ENCODE measurements at places on chromosomes 4 and X.

DNA sequence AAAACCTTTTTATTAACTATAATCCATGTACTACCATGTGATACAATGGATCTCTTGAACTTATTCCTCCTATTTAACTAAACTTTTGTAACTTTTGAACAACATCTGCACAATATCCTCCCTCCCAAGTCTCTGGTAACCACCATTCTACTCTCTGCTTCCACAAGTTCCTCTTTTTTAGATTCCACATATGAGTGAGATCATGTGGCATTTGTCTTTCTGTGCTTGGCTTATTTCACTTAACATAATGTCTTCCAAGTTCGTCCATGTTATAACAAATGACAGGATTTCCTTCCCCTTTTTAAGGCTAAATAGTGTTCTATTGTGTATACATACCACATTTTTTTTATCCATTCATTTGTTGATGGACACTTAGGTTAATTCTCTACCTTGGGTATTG lies 28.1 kb downstream of the DCAF8L1 start:
- no peak for DNase-seq

DNA sequence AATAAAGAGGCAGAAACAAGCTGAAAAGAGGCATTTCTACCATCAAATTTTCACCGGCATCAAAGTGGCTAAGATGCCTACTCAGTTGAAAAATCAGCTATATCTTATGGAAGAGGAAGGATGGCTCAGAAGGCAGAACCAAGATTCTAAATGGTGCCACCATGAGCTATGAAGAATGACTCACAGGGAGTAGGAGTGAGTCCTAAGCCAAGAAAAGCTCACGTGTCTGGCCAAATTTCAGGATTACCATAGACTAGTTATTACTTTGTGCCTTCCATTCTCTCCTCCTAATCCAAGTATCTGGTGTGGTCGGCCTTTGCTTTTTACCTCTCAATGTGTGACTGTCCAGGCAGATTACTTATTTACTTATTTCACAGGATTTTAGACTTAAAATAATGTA lies 54.8 kb downstream of the BMP3 start:
- no peak for DNase-seq

GRCh38 chr4:119679251-119679650 lies 50.6 kb upstream of the PDE5A start:
- DNase-seq, result no peak

DNA sequence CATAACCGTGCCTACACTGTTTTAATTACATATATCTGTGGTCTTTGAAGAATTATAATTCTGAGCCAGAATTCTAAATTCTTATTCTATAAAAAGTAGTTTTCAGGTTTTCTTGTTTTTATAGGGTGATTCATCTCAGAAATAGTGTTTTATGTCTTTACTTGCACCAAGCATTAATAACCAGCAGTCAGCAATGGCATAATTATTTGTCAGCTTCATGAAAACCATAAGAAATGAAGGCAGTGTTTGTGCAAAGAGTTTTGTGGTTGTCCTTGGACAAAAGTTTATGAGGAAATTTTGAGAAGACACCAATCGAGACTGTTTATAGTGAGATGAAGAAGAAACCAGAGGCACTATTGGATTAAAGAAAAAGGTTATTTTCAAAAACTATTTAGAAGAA lies 37.2 kb downstream of the EDNRA start:
- no peak for DNase-seq

- no peak for DNase-seq
These were observed 51.9 kb downstream of the ARX start for GRCh38 chrX:24963823-24964222.

DNA sequence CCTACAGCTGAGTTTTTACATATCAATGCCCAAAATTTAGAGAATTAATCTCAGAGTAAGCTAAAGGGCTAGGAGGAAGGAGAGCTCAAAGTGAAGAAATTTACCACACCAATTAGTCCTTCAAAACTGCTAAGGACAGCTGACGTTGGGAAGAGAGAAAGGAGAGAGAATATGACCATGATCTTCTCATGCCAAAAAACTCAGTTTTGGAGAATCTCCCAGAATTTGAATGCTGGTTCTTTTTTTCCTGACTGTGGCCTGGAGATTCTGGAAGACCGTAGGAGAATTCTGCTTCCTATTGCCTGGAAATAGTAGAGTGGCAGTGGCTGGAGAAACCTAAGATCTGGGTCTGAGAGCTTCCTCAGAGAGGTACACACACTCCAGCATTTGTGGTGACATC lies 834.4 kb upstream of the SLIT2 start:
- no peak for DNase-seq

- DNase-seq, result no peak
These were observed 529.6 kb upstream of the SPANXN1 start for GRCh38 chrX:144717682-144718081.

DNA sequence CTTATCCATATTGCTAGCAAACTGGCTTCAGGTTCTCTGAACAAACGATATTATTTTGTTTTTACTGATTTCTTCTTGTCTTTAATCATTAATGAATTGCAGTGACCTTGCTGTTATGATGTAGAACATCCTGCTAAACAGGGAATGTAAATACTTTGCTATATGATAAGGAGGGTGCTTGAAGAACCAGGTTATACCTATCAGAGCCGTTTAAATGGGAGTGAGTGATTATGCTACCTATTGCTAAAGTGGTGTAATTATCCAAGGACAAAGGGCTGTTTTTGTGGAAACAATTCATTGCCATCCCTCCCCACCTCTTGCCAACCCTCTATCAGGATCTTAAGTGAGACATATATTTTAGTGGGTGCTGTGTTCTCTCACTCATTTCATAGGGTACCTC lies 788.9 kb downstream of the RPA4 start:
- DNase-seq, result no peak

DNA sequence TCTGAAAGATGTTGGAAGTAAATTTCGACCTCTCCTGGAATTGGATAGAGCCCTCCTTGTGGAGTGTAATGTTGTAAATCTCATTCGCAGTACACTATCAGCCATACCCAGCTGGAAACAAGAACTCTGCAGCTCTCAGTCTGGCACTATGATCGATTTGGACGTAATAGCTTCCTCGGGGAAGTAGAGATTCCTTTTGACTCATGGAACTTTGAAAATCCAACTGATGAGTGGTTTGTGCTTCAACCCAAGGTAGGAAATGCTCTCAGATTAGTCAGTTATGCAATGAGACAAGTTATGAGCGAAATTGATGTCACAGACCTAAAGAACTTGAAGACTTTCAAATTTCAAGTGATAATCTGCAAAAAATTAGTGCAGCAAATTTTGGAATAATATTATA lies 103.9 kb downstream of the SYTL5 start:
- DNase-seq, result no peak

DNA sequence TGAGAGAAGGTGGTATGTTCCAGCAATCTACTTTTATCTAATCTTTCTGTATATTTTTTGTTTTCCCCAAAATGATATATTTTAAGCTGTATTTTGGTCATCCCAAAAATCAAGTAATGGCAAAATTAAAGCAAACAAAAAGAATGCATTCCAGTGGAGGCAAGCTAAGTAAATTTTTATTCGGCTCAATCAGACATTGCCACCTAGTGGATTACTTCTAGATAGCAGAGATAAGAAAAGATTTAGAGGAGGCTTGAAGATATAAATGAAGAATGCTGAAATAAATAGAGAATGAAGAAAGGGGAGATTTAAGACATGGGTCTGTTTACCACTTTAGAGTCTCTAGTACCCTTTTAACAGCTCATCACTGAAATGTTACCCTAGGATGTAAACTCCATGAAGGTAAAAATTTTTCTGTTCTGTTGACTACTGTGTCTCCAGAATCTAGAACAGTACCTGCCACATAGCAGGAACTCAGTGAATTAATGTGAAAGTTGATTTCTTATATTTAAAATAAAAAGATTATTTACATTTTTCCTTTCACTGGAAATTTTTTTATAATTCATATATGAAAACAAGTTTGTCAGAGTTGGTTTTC lies 110.9 kb upstream of the ANK2 start:
- no peak for DNase-seq

DNA sequence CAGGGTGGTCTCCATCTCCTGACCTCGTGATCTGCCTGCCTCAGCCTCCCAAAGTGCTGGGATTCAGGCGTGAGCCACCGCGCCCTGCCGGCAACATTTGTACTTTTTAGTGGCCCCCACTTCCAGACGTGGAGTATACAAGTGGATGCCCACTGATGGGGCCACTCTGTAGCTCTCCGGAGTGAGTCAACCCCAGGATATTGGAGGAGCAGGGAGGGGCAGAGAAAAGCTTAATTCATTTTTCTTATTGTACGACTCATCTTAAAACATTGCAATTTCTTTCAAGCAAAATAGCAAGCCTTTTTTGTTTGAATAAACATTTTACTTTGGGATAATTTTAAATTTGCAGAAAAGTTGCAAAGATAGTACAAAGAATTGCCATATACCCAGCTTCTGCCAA lies 34.6 kb downstream of the FAM9C start:
- no peak for DNase-seq

GRCh38 chrX:80098038-80098437 lies 83.5 kb downstream of the TBX22 start:
- no peak for DNase-seq

- no peak for DNase-seq
These were observed 59.2 kb upstream of the PARM1 start for GRCh38 chr4:74873545-74874301.

DNA sequence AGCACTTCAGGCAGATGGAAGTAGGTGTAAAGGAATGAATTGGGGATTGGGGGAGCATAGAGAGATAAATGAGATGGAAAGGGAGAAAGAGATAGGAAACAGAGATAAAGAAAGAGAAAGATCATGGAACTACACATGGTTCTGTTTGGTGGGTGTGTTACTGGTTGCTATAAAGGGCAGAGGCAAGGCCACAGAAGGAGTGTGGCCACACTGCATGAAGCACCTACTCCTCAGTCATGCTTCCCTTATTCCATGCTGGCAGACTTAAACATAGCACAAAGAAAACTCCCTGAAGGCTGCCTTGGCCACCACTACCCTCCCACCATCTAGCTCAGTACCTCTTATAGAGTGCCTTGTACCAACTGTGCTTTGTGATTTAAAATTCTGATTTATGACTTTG lies 56.9 kb downstream of the OPHN1 start:
- no peak for DNase-seq

GRCh38 chr4:185782523-185782922 lies 29.5 kb downstream of the SORBS2 start:
- no peak for DNase-seq

DNA sequence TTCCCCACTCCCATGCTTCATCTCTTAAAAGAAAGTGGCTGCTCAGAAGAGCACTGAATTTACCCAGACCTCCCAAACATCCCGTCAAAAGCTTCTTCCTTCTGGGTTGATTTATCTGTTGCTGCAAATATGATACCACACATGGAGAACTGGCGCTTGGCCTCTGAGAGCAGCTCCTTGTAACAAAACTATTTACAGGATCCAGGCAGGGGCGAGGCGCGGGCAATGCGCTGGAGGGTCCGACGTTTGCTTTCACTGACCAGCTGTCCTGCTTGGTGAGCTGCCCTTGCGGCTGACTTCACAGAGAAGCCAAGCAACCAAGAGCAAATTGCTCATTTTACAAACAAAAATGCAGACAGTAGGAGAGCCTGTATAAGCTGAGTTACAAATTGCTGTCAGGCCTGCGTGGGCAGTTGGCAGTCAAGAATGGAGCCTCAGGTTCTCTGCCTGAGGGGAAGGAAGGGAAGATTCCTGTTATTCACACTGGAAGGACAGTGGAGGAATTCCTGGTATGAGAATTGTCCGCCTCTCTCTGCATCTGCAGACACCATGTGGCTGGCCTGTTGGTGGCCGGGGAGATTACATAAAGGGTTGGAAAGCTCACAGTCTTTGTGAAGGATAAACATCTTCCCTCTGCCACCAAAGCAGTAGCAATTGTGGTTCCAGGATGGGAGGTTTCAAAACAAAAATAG lies 192.2 kb upstream of the LEF1 start:
- DNase-seq, result no peak

DNA sequence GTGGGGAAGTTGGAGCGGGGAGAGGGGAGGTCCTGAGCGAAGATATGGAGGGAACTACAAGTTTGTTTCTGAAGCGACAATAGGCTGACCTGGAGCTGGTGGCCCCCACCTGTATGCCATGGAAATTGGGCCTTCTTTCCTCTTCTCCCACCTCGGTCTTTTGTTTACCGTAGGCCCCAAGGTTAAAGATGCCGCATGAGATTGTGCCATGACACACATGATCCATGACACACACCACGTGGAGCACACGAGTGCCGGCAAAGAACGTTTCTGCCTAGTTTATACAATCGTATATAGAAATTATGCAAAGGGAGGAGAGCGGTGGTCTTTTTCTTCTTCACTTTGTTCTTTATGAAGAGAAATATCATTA lies 408 bp downstream of the TMEM33 start:
- no peak for DNase-seq

- DNase-seq, result no peak
These were observed 154.9 kb upstream of the NUDT6 start for GRCh38 chr4:123077330-123077729.

- DNase-seq, result no peak
These were observed 114.8 kb downstream of the STOX2 start for GRCh38 chr4:184019667-184020623.
